Stimulated activated memory B cell treated with anti-CD40 and anti-IgM and Interleukin-4, amounts not matched to agents 10 μg/mL and 1 μg/mL and 100 μg/mL, for 72 hours (primary cell): ENCODE measurements at places on chromosomes 7 and 10.
A peak's percentile ranks its signal among the peaks of the same experiment; 100 is the strongest.

- no peak for ATAC-seq
Observed at GRCh38 chr10:104642658-104643302, 1.7 kb downstream of the SORCS3 start.

GRCh38 chr7:80017101-80017698 is 117.4 kb upstream of the GNAI1 start:
- ATAC-seq: no peak

DNA sequence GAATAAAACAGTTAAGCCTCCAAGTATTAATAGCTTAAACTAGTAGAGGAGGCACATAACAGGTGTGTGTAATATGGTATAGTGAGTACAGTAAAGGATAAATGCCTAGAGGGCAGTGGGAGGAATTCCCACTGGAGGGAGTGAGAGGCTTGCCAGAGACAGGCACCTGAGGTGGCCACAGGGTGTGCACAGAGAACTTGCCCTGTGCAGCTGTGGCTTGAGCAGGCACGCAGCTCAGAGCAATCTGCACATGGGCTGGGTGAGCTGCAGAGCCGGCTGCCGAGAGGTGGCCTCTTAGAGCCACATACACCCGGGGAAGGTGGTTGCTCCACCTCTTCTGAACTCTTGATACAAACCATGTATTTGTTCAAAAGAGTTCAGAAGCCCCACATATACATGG is 237.1 kb downstream of the COBL start:
- ATAC-seq: no peak

- ATAC-seq: peak; percentile 92
Observed at GRCh38 chr7:2019711-2020511, 212.8 kb downstream of the MAD1L1 start.

DNA sequence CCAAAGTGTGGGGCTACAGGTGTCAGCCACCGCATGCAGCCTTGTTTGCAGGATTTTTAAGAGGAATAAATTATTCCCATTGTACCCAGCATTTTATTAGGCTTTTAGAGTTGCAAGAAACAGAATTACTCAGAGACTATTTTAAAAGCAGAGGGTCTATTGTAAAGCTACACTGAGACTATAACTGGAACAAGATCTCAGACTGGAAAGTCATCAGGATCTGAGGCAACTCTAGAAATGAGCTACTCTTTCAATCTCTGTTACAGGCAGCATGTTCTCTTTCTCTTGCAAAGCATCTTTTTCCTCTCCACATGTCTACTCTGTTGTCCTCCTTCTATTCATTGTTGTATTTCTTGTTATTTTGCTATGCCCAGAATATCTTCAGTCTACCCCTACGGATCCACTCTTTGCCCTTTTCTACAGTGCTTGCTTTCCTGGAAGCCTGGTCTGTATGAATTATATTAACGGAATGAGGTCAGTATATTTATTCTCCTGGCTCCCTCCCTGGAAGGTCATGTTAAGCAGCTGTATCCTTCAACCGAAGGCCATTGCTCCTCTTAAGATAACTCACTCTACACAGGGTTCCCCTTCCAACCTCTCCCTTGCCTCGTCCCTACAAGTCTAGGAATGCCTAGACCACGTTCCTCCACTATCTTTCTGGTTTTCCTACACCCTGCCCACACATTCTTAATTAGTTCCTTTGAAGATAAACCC is 27.7 kb upstream of the MICU1 start:
- ATAC-seq: no peak
